Stimulated activated naive CD4-positive, alpha-beta T cell (primary cell): ENCODE measurements at places on chromosomes 5 and 9.

DNA sequence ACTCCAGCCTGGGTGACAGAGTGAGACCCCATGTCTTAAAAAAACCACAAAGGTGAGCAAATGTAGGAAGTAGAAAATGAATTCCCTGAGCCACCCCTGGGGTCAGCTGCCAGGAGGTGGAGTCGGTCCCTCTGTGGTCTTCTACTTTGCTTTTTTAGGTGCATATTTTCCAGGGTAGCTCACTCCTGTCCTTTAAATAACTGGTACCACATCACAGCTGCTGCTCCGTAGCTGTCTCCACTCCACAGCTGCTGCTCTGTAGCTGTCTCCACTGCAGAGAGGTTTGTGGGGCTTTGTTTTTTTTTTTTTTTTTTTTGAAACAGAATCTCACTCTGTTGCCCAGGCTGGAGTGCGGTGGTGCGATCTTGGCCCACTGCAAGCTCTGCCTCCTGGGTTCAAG lies 8.9 kb downstream of the WDR5 start:
- no peak for DNase-seq

DNA sequence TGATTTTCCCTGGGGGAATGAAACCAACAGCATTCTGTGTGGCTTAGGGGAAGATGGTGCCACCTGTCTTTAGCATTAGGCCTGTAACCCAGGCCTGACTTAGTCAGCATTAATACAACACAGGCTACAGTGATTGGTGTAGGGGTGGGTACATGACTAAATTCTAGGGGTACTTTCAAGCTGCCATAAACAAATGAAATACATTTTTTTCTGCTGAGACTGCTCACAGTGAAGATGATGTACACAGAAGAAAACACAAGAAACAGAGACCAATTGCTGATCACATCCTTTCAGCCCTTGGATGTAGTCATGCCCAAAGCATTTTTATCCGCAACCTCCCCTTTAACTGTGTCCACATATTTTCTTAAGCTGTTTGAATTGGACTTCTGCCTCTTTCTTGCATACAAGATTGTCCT lies 527.2 kb downstream of the KCTD16 start:
- DNase-seq = no peak

DNA sequence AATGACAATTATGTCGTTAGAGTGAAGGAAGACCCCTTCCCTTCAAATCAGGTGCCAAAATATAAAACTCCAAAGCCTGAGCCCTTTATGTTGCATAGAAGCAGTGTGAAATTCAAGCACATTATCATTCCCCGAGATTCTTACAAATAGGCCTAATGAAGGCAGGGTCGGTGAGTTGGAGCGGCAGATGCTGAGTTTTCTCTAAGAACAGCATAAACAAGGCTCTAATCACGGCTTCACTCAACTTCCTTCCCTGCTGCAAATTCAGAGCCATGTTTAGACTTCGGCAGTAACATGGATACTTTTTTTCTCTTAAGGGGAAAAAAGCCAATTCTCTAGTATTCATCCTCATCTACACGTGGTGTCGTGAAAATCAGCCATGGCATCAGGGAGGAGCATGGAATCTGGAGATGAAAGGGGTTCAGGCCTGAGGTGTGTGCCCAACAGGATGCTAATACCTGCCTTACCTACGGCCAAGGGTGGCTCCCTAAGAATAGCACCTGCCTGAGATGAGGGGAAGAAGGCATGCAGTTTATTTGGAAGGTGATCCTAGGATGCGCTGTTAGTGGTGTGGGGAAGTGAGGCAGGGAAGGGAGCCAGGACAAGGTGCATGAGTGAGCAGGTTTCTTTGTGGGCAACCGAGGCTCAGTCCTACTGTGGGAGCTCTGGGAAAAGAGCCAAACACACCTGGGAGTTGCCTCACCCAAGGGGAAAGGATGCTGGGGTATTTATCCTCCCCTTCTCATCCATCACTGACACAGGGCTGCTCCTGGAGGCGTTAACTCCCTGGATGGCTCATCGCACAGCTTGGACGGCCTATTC lies 146.8 kb upstream of the TBC1D2 start:
- DNase-seq = no peak

DNA sequence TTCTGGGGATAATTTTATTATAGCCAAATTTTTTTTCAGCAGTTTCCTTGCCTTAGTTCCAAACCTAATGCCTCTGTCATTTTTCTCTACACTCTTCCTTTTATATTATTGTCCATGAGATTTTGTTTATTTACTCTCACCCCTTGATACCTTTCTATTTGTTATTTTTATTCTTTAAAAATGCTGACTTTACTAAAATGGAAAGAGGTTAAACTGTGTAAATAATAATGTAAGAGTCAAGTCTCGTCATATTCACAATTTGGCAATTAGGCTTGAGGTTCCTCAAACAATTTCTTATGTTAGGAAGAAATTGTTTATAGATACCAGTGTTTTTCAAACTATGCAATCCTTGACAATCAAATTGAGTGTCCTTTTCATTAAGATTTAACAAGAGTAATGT lies 428.6 kb upstream of the CDH9 start:
- DNase-seq = no peak

DNA sequence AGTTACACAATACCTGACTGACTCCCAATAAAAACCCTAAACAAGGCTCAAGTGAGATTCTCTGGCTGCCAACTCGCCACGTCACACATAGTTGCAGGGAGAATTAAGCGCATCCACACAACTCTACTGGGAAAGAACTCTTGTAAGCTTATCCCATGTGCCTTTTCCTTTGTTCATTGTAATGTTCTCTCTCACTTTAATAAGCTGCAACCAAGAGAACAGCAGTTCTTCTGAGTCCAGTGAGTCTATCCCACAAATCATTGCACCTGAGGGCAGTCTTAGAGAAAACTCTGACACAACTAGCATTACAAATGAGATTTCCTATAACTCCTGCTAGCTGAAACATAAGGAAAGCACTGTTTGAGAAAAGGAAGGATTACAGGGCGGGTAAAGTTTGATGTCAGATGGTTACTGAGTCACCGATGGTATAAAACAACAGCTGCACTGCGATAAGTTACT lies 27.4 kb downstream of the CENPK start:
- no peak for DNase-seq

DNA sequence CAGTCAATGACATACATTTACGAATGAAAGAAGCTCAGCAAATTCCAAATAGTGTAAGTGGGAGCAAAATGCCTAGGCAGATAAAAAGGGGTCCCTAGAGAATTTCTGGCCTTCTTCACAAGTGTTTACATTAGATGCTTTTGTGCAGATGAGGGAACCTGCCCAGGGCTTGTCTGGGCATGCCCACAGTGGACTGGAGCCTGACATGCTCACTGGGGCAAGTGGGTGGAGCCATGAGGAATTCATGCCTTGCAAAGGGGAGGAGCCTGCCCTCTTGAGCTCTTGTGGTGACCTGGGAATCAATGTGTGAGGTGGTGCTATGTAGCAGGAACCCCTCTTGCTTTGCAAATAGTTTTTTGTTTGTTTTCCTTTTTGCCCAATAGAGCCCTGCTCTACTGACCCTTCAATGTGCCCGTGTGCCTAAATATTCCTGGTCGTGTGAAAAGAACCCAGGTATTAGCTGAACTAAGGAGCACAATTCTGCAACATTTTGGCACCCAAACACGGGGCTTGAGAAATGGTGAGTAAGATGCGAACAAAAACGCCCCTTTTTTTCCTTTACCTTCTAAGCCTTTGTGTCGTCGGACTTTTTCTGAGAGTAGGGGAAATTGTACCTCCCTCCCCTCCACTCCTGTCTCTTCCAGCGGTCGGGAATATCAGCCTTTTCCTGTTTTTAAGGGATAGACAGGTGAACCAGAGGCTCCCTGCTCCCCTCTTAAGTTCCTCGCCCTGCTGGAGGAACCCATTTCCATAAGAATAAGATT lies 433.8 kb upstream of the CDH9 start:
- no peak for DNase-seq
